Natural killer cell (primary cell): ENCODE measurements at places on chromosomes 16 and 17. TPM values are rescaled to one million over a fixed set of nuclear protein-coding genes. Genes with fewer than 3 reads are reported as not detected.

Gene BICDL2
- not detected for total RNA-seq

Gene SEPTIN12
- not detected for total RNA-seq

Gene ERN2
- total RNA-seq = not detected

Gene KRT31
- total RNA-seq = not detected

Gene CTF1
- 0.47 TPM for total RNA-seq

Gene TIMP2
- 3.6 TPM for total RNA-seq

Gene CETP
- total RNA-seq = not detected

Gene PRR29
- 0.92 TPM for total RNA-seq

DNA sequence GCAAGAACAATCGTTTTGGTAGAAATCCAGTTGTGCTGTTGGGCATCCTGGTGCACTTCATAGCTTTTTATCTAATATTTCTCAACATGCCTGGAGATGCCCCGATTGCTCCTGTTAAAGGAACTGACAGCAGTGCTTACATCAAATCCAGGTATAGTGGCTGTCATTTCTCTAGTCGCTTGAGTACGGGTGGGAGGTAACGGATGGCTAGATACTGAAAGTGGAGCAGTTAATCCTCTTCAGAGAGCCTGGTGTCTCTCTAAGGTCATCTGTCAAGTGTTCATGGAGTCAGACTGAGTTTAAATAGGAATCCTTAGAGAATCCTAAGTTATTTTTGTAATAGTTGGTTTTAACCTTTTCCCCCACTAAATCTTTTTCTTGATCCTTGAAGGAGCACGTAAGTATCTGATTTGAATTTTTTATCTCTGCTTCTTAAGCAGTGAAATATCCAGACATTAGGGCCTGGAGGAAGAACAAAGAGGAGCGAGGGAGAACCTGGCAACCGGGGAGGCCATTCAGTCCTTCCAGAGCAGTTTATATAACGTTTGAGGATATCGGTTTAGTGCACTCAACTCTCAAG, 37.2 kb downstream of the MFSD11 start:
- DNase-seq = no peak
- H3K4me1 ChIP-seq = peaks cover 16% of the 10 kb centered on the region
- H3K4me3 ChIP-seq = no peak overlapping the region
- no peak overlapping the region for H3K27ac ChIP-seq
- H3K27me3 ChIP-seq = no peaks in the 10 kb centered on the region

DNA sequence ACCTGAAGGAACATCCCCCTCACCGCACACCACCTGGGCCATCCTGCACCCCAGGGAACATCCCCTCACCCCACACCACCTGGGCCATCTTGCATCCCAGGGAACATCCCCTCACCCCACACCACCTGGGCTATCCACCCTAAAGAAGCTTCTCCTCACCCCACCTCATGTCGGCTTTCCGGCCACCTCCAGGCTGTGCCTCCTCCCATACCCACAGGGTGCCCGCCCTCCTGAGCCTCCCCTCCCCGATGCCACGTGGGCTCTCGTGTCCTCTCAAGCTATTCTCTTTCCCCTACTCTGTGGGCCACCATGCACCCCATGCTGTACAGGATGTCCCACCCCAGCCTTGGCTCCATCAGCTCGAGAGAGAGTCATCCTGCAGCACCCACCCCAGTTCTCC, 18.0 kb downstream of the MYLK3 start:
- H3K36me3 ChIP-seq = no peaks in the 10 kb centered on the region
- no peak for DNase-seq
- no peaks in the 10 kb centered on the region for H3K4me1 ChIP-seq
- no peak overlapping the region for H3K27ac ChIP-seq
- H3K27me3 ChIP-seq = no peaks in the 10 kb centered on the region
- no peak overlapping the region for H3K4me3 ChIP-seq

DNA sequence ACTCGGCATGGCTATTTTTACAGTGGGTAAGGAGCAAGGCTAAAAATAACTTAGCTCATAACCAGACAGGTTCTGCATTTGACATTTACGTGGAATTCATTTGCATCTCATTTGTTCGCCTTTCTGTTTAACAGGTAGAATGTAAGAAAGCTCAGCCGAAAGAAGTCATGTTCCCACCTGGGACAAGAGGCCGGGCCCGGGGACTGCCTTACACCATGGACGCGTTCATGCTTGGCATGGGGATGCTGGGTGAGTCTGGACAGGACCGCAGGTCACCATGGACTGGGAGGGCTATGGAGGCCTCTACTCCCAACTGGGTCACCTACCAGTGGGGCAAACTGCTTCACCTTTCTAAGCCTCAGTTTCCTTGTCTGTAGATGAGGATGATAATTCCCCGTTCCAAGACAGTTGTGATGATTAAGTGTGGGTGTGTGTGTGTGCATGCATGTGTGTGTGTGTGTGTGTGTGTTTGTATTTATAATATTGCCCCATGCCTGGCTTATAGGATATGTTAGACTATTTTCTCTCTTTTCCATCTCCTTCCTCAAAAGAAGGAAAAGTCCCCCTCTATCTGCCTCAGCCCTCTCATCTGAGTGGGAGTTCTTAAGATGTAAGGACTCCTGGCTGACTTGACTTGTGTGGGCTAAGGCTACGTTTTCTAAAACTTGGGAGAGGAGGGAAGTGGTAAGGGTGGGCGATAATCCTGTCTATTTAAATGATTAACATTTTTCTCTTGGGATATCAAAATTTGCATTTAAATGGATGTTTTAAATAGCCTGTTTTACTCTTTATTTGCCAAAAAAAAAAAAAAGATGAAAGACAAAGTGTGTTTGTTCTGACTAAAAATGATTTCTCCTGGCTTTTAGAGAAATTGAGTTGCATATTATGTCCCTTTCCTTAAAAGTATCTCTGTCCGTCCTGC, 129.0 kb downstream of the CCDC182 start:
- no peak overlapping the region for H3K27ac ChIP-seq
- no peaks in the 10 kb centered on the region for H3K27me3 ChIP-seq
- no peak for DNase-seq
- H3K4me1 ChIP-seq = peaks cover 18% of the 10 kb centered on the region
- no peak overlapping the region for H3K4me3 ChIP-seq

DNA sequence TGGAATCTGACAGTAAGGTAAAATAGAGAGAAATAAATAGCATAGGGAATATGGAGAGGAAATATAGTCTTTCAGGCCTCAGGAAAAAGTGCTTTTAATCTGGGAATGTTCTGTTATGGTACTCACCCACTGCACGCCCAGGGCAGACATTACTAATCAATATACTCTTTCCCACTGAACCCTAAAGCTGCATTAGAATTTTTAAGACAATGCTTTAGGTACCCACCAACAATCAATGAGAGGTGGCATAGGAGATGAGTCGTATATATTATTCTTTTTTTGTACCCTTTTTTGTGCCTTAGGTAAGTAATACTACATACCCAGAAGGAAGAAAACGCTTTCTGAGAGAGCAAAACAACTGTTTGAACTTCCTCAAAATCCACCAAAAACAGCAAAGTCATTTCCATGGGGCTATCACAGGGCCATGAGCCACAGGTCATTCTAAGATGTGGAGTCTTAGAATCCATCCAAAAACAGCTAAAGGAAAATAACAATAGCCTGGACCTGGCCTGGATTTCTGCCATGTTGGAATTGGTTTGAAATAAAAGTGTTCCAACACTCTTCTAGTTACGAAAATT, 542.1 kb downstream of the XYLT1 start:
- H3K4me1 ChIP-seq = no peaks in the 10 kb centered on the region
- no peaks in the 10 kb centered on the region for H3K36me3 ChIP-seq
- no peak overlapping the region for H3K27ac ChIP-seq
- no peak for DNase-seq

DNA sequence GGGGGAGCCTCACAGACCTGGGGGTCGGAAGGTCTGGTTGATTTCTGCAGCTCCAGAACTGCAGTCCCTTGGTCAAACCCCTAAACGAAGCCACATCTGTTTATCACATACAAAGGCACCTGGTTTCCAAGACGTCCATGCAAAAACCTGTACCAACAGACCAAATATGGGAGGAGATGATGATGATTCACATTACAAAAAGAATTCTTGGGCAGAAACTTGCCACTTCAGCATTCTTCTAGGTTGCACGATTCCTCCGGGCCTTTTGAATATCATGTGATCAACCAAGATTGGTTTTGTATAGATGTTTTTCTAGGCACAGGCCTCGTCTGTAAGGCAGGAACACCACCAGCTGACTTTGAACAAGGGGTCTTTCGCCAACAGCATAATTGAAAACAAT, 466.3 kb downstream of the SOX9 start:
- peaks cover 8% of the 10 kb centered on the region for H3K4me1 ChIP-seq
- peaks cover 7% of the 10 kb centered on the region for H3K27me3 ChIP-seq
- no peak for DNase-seq

GRCh38 chr17:42361781-42362186, 26.5 kb downstream of the STAT3 start:
- H3K27ac ChIP-seq = peak overlapping the region; percentile 41
- H3K4me1 ChIP-seq = peaks cover 43% of the 10 kb centered on the region
- no peak overlapping the region for H3K4me3 ChIP-seq
- DNase-seq = peak; percentile 63
- H3K27me3 ChIP-seq = no peaks in the 10 kb centered on the region

GRCh38 chr16:83852774-83853173, 45.0 kb downstream of the HSBP1 start:
- H3K36me3 ChIP-seq = no peaks in the 10 kb centered on the region
- H3K27me3 ChIP-seq = no peaks in the 10 kb centered on the region
- no peak overlapping the region for H3K4me3 ChIP-seq

DNA sequence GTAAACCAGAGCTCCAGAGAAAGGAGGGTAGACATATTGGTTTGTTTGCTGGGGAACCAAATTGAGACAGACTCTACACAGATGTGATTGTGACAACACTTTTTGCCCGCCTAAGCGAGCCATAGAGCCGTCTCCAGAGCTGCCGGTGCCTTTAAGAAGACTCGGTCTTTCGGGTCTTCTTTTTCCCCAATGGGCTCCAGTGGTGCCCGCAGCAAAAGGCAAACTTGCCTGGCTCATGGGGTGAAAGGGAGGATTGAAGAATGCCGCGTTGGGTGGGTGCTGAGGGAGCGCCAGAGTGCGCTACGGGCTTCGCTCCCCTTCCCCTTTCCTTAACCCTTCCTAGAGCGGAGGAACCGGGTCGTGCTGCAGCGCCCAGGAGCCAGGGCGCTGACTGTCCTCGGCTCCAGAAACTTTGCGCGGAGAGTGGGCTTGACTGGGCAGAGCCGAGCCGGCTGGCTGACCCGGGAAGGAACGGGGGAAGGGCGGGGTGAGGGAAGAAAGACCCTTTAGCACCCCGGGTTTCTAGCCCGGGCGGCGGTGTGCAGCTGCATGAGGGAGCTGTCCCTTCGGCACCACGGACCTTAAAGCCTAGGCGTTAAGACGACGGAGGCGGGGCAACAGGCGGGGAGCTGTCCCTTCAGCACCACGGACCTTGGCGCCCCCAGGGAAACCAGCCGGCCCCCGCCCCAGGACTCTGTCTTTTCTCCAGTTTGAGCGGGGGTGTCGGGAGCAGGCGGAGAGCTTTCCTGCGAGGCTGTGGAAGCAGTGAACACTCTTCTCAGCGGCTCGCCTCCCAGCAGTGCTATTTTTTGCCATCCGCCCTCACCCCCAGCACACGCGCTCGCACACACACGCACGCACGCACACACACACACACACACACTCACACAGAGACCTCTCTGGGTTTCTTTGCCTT, at the start of gene CACNG3:
CACNG3 (plus strand) TSS at position 880 of the 916 bp plus-strand sequence. CDS start 420 bp downstream, outside the sequence.
- no peaks in the 10 kb centered on the region for H3K36me3 ChIP-seq
- no peaks in the 10 kb centered on the region for H3K4me1 ChIP-seq
- DNase-seq = peak; percentile 68
- H3K4me3 ChIP-seq = no peak within 1 kb of the TSS
- H3K27me3 ChIP-seq = peaks cover 28% of the 10 kb centered on the region

DNA sequence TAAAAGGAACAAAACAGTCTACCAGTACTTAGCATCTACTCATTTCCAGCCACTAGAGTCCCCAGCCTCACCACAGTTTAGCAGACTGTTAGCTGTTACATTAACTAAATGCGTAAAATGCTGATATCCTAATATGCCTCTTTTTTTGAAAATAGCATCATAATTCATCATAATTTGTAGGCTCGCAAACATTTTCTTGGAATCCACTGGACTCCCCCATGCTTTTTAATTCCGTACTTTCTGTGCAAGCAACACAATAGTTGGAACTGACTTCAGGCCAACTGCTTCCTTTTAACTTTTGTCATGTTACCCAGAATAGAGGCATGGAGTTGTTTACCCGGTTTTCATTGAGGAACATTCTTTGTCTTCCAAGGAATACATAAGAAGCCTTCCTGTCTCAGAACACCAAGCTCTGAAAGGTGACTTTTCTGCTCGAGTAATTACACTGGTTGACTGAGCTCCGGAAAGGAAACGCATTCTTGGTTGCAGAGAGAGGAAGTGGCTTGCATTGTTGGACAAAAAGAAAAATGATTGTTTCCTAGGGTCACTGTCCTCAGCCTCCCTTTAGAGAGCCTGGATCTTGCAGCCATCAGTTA, 30.9 kb upstream of the SEC14L1 start:
- no peaks in the 10 kb centered on the region for H3K36me3 ChIP-seq
- DNase-seq = no peak
- no peak overlapping the region for H3K4me3 ChIP-seq

DNA sequence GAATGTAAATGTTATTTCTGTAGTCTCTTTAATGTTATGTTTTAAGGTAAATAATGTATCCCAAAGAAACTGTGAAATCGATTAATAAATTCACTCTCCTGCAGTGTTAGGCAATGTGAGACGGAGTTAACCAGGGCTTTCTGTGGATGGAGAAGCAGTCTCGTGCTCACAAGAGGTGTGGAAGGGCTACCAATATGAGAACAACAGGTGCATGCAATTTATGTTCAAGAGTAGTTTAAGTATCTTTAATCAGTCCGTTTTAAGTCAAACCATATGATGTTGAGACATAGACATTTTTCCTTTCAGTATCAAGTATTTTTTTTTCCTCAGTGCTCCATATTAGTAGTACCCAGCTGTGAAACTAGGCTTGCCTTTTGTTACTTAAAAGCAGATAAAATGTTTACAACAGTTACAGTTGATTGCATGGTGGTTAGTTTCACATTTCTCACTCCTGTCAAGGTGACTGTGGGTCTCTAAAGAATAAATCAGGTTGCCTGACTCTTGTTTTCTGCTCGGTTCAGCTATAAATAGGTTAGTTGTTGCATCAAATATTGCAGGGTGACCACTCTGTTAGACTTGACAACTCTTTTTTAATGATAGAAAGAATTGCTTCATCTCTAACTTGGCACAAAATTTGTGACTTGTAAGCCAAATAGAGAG, 54.4 kb downstream of the COX10 start:
- no peak for DNase-seq
- H3K4me1 ChIP-seq = no peaks in the 10 kb centered on the region
- H3K27me3 ChIP-seq = no peaks in the 10 kb centered on the region
- H3K27ac ChIP-seq = no peak overlapping the region

GRCh38 chr17:16352303-16352666, 984 bp downstream of the CENPV start:
- H3K27ac ChIP-seq = no peak overlapping the region
- peaks cover 13% of the 10 kb centered on the region for H3K4me1 ChIP-seq
- H3K36me3 ChIP-seq = peaks cover 2% of the 10 kb centered on the region
- DNase-seq = peak; percentile 52
- peak overlapping the region; percentile 35 for H3K4me3 ChIP-seq
- no peaks in the 10 kb centered on the region for H3K27me3 ChIP-seq

GRCh38 chr16:67181346-67181745, 2.4 kb downstream of the MATCAP1 start:
- H3K27me3 ChIP-seq = peaks cover 1% of the 10 kb centered on the region
- peaks cover 37% of the 10 kb centered on the region for H3K4me1 ChIP-seq
- H3K27ac ChIP-seq = no peak overlapping the region
- DNase-seq = no peak
